GM12865 (cell line): ENCODE measurements at places on chromosomes 3 and 15.

GRCh38 chr3:166688665-166689064, 691.4 kb downstream of the ZBBX start:
- DNase-seq: no peak

- no peak for DNase-seq
Observed at GRCh38 chr3:47028146-47028545, 48.7 kb downstream of the NBEAL2 start.

GRCh38 chr3:75254685-75255084, 409.4 kb upstream of the FRG2C start:
- DNase-seq: no peak

- DNase-seq: peak; percentile 69
Observed at GRCh38 chr3:36918050-36918449, 26.8 kb downstream of the TRANK1 start.

GRCh38 chr15:32029862-32030781, at the start of gene CHRNA7:
CHRNA7 (plus strand) TSS chr15:32030515; CDS start chr15:32030595, 80 bp downstream.
- peak; percentile 74 for DNase-seq

DNA sequence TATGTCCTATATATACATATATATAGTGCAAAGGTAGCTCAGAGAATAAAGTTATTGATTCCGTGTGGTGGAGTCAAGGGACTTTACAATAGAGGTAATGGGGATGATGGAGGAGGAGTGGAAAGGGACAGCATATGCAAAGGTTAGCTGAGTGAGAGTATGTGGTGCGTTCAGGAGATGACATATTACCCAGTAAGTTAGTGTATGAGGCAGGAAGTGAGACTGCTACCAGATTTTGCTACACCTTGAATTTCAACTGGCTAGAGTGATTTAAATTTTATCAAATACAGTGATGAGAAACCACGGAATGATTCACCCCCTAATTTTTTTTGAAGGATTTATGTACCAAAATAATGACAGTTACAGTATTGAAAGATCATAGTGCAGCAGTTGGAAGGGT, 2.8 kb downstream of the ACTL6A start:
- peak; percentile 34 for DNase-seq

GRCh38 chr3:11455956-11456355, 183.8 kb downstream of the ATG7 start:
- DNase-seq: no peak

GRCh38 chr15:55681631-55682030, 61.3 kb downstream of the PRTG start:
- DNase-seq: peak; percentile 38

DNA sequence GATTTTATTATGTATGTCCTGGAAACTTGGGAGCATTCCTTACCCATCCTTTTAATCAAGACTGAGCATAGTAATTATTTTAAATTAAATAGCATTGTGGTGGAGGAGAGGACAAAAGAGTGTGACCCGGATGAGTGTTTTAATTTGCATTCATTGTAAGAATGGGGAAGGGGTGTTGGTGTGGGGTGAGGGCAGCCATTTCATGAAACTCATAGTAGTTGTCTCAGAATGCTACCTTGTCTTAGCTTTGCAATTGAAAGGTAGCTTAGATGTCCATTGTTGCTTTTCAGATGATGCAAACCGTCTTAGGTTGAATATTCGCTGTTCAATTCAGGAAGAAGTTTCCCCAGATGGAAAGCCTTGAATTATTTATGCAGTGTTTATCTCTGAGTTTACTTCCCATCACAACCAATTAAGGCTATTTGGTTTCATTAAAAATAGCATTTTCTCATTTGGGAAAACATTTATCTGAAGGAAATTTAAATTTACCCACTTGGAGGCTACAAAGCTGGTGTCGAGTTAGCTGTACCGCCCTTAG, 328.4 kb downstream of the FEZF2 start:
- DNase-seq: no peak

DNA sequence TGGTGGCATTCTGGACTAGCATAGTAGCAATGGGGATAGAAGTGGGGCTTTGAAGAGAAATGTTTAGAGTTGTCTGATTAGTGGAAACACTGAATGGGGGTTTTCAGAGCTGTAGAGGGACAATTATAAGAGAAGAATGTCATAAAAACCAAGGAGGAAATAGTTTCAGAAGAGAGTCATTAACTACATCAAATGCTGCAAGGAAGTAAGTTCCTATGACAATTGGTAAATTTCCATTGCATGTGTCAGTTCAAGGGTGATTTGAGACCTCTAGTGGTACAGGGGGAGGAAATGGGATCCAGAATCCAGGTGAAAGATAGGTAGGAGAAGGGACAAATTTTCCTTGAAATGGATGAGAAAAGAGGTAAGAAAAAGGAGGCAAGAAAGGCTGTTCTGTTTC, 68.3 kb upstream of the TBC1D5 start:
- no peak for DNase-seq

GRCh38 chr3:120634539-120634938, 38.4 kb downstream of the NDUFB4 start:
- DNase-seq: no peak
